ENCODE measurements at places on chromosomes 1 and 21.
A peak's percentile ranks its signal among the peaks of the same experiment; 100 is the strongest.

GRCh38 chr1:199002661-199003060 lies 363.8 kb downstream of the PTPRC start:
- no peak for DNase-seq

GRCh38 chr1:118100686-118101514 lies 84.1 kb downstream of the SPAG17 start:
- no peak for DNase-seq

GRCh38 chr1:229252228-229252984 lies 18.5 kb upstream of the RAB4A start:
- no peak for DNase-seq

DNA sequence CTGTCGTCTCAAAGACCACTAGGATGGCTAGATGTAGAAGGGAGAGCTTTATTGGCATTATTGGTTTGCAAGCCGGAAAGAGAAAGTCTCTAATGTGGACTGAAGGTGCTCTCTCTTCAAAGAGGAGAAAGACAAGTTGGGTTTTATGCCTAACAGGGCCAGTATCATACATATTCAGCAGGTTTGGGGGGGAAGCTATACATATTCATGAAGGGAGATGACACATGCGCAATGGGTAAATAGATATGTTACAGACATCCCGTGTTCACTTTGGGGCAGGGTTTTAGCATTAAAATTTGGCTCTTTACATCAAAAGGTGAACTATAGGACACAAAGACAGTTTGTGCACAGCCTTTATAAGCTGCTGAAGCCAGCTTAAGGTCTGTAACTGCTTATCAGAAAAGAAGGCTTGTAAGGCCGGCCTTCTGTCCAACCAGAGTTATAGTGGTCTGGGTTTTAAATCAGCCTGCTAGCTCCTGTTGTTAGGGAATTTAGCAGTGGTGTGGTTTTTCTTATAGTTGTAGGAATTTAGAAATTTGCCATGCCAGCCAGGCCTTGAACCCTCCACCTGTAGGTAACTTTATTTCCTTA lies 46.5 kb upstream of the LRRN2 start:
- DNase-seq: no peak

- no peak for DNase-seq
Observed at GRCh38 chr1:114833421-114833820, 21.2 kb upstream of the SYCP1 start.

- no peak for DNase-seq
Observed at GRCh38 chr1:156357977-156358376, 11.0 kb upstream of the RHBG start.

DNA sequence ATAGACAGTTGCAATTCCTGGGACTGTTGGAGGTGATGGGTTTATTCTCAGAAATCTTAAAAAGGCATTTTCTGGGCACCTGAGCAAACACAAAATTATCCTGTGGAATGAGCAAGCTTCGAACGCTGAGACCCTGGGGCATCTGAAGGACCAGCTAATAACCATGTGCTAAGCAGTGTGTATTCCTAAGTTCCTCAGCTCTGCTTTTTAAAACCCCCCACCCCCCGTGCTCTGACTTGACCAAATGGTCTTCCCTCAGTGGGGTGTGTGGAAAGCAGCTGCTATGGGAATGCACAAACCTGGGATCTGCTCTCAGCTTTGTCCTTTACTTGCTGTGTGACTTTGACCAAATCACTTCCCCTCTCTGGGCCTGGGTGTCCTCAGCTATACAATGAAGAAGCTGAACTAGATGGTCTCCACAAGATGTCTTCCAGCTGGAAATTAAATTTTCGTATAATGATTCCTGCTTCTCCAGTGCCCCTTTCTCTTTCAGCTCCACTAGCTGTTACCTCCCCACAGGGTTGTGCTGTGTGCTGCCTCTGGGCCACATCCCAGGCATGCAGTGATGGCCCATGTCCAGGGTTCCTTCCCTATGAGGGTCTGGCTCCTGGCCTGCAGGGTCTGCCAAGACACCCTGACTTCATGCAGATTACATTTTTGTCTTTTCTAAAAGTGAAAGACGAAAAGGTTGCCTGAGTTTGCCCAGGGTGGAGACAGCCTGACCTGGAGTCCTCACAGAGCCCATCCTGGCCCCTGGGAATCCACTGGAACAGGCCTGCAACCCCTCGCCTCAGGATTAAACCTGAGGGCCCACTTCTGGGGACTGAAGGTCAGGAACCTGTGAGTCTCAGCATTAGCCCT lies 14.9 kb upstream of the CD247 start:
- DNase-seq: no peak

DNA sequence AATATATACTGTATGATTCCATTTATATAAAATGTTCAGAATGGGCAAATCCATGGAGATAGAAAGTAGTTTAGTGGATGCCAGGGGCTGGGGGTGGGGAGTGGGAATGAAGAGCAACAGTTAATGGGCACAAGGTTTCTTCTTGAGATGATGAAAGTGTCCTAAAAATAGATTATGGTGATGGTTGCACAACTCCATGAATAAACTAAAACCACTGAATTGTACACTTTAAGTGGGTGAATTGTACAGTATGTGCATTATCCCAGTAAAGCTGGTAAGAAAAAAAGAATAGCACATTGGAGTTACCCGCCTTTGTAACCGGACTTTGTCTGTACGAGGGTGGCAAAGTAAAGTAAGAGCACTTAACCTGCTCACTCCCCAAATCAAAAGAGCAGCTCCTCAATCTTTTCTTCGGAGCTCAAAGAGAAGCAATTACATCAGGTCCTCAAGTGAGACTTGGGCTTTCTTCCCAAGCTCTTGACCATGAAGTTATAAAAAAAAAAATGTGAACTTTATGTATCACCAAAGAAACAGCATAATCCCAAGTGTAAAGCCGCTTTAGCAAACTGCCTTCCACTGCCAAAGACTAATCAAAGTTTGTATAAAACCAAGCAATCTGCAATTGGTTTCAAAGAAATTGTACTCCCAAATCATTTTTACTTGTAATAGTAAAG lies 32.1 kb downstream of the ALDH9A1 start:
- DNase-seq: no peak

GRCh38 chr1:17789926-17790325 lies 34.8 kb downstream of the ACTL8 start:
- no peak for DNase-seq

DNA sequence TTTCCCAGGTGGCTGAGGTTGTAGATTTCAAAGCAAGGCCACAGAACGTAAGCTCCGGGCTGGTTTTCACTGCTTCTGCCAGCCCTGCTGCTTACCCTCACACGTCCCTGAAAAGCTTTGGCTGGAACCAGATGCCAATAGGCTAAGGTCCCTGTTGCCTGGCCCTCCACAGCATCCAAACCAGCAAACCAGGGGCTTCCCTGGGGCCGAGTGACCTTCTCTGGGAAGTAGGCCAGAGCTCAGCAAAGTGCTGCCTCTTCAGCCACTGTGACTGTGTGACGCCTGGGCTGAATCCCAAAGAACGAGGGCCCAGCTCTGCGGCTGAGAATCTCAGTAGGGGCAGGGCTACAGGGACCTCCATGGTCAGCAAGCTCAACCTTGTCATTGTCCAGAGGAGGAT lies 28.9 kb upstream of the RBM15 start:
- DNase-seq: no peak

- no peak for DNase-seq
Observed at GRCh38 chr1:18358600-18358999, 122.1 kb upstream of the KLHDC7A start.

DNA sequence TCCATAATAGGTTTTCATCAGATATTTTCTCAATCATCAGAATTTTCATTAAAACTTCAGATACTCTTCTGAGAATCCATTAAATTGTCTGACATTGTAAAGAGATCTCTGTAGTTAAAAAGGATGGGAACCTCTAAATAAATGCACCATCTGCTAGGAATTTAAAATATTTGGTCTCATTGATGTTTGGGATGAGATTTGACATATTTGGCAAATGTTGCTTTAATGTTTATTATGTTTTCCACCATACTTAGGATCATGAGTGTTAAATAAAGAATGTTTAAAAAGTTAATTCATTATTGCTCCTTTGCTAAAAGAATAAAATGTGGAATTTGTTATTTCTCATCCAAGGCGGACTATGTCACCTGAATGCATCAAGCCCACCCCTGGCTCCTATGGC lies 85.5 kb upstream of the VANGL1 start:
- DNase-seq: no peak

GRCh38 chr1:115874904-115875303 lies 34.0 kb upstream of the NHLH2 start:
- DNase-seq: no peak

DNA sequence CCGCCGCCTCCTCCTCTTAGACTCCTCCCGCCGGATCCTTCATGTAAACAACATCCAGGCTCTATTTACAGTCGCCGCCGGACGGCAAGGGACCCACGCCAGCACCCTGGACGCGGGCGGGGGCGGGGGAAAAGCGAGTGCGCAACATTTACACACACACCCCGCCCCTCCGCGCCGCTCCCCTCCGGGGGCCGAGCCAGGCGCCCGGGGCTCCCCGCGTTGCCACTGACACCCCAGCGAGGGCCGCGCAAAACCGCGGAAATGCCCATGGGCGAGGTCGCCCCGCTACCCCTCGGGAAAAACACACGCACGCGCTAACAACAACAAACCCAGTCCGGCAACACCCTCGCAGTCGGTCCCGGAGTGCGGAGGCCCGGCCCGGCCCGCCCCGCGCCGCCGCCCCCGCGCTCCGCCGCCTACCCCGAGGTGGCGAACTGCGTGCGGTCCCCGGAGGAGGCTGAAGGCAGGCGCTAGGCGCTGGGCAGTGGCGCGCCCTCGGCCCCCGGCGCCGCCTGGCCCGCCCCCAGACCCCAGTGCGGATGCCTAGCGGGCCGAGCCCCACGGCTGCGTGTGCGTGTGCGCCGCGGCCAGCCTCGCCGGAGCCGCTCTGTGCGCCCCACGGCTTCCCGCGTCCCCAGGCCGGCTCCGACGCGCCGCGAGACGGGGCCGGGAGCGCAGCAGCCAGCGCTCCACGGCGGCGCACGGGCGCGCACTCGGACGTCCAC lies 81.1 kb upstream of the AK4 start:
- DNase-seq: peak; percentile 54

DNA sequence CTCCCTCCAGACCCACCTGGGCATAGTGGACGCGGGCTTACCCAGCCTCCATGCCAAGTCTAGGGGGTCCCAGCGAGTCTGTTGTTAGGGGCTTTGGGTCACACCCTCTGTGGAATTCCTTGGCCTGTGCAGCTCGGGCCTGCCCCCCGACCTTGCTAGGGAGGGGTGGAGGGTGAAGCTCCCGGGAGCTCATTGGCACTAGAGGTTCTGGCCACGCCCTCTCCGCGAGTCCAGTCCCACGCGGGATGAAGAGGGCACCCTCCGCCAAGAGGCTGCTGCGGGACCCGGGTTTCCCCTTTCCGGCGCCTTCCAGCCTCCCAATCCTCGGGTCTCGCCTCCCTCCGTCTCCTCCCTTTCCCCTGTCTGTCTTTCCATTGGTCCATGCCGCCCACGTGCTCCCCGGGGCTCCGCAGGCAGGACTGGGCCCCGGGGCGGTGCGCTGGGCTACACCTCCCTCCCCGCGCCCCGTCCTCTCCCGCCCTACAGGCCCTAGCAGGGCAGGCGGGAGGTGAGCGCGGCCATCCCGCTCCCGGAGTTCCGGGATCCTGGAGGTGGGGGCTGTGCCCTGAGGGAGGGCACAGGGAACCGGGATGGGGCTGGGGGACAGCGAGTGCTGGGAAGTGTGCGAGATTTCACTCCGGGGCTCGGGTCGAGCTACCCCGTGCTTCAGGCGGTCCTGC lies 3.5 kb downstream of the RUSC1 start:
- peak; percentile 69 for DNase-seq

GRCh38 chr1:54265659-54266058 lies 65.7 kb downstream of the MRPL37 start:
- DNase-seq: no peak

GRCh38 chr1:200464784-200465400 lies 55.1 kb upstream of the ZNF281 start:
- no peak for DNase-seq

GRCh38 chr1:14897080-14897449 lies 256.5 kb upstream of the TMEM51 start:
- DNase-seq: no peak

GRCh38 chr1:30840904-30841598 lies 67.5 kb downstream of the SDC3 start:
- no peak for DNase-seq

- DNase-seq: no peak
Observed at GRCh38 chr1:230831771-230832170, 36.5 kb downstream of the C1orf198 start.

DNA sequence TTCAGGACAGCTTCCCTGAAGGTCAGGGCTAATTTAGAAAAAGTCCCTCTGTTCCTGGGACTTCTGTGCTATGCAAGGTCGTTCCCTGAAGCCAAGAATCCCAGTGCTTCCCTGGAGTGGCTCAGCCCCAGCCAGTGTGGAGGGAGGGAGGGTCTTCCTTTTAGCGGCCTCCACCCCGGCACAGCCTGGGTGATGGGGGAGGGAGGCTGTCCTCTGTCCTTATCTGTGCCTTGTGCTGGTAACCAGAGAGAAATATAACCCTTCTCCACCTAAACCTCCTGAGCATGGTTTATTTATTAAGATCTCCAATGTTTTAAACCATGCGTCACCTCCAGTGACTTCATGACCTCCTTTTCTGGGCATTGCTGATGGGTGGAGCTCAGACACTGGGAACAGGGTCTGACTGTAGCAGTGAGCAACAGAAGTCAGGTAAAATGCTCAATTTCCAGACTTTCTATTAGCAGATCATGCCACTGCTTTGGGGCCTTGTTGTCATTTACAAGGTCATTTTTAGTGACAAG lies 157.1 kb downstream of the DSCAM start:
- no peak for DNase-seq

DNA sequence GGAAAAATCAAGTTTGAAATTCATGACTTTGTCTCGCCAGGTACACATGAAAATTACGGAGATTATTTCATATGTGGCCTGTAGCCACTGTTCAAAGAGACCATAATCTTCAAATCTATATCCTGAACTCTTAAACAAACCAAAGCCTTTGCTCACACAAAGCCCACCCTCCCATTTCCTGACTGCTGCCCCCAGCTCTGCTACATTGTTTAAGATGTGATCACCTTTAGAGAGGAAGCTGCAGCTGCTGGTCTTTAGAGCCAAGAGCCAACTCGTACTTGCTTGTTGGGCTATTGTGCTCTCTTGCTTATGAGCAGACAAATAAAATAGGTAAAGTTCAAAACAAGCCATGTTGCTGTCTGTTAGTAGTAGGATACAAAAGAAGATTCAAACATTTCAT lies 71.9 kb downstream of the DTL start:
- DNase-seq: no peak

- DNase-seq: no peak
Observed at GRCh38 chr1:111955755-111956154, 33.7 kb downstream of the KCND3 start.

DNA sequence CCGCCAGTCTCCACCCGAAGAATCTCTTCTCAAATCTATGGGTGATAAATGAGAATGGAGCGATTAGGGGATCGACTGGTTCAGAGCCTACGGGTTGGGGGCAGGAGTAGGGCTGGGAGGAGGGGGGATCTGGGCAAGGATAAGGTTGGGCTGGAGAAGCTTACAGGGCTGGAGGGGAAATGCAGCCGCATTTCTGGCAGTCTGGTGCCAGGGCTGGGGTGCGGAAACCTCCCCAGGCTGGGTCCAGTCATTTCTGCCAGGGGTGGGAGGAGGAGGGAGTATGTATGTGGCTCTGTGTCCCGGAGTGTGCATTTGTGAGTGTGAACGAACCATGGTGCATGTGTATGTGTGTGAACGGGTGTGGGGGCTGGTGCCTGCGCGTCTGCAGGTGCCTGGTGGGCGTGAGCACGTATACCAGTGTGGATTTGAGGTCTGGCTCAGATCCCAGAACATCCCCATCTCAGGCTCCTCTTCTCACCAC lies 10.2 kb downstream of the C1orf216 start:
- DNase-seq: no peak

GRCh38 chr1:150126811-150127210 lies 22.9 kb upstream of the PLEKHO1 start:
- no peak for DNase-seq

Measured in stimulated activated CD4-positive, alpha-beta T cell treated with anti-CD3 and anti-CD28 coated beads, Interleukin-1b, Interleukin-23, amount 100 ng/mL, for 24 hours (primary cell).